ENCODE measurements at places on chromosomes 5 and 9.

DNA sequence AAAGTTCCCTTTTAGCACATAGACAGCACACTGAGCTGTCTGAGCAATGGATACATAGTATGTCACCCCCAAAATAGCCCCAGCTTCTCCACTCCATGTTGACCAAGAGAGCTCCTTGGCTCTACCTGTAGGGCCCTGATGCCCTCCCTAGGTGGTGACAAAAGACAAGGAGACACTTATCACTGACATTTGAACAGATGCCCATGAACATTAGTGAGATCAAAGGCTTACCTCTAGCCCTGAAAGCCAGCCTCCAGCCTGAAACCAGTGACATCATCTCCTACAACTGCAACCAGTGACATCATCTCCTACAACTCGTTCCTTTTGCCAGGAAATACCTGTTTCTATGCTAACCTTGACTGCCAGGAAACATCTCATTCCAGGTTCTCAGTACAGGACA is 122.7 kb downstream of the FSTL4 start:
- no peak for DNase-seq

- DNase-seq, result no peak
These were observed 636.1 kb downstream of the ACTL7B start for GRCh38 chr9:108219664-108220063.

- no peak for DNase-seq
These were observed 5.5 kb downstream of the ADRB2 start for GRCh38 chr5:148831590-148832565.

GRCh38 chr9:79581794-79582193 is 10.0 kb downstream of the TLE4 start:
- DNase-seq, result no peak

GRCh38 chr5:1474183-1474839 is 29.1 kb upstream of the SLC6A3 start:
- no peak for DNase-seq

GRCh38 chr5:9878206-9878605 is 248.1 kb upstream of the TAS2R1 start:
- no peak for DNase-seq

- DNase-seq, result no peak
These were observed 98.8 kb upstream of the NR4A3 start for GRCh38 chr9:99722877-99723276.

- DNase-seq, result no peak
These were observed 26.7 kb downstream of the TMEM174 start for GRCh38 chr5:73199671-73200070.

DNA sequence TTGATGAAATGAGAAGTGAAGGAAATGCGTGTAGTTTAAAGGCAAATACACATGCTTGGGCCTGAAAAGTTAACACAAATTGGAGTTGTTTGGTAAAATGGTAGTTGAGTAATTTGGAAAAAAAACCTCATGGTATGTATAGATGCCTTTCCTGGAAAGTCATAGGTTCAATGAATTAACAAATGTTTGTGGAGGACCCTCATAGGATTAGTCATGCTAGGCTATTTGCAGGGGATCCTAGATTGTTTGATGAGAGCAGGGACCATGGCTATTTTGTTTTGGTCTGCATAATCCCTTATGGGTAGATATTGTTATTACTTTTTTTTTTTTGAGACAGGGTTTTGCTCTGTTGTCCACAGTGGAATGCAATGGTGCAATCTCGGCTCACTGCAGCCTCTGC is 93.5 kb upstream of the NR3C1 start:
- no peak for DNase-seq

DNA sequence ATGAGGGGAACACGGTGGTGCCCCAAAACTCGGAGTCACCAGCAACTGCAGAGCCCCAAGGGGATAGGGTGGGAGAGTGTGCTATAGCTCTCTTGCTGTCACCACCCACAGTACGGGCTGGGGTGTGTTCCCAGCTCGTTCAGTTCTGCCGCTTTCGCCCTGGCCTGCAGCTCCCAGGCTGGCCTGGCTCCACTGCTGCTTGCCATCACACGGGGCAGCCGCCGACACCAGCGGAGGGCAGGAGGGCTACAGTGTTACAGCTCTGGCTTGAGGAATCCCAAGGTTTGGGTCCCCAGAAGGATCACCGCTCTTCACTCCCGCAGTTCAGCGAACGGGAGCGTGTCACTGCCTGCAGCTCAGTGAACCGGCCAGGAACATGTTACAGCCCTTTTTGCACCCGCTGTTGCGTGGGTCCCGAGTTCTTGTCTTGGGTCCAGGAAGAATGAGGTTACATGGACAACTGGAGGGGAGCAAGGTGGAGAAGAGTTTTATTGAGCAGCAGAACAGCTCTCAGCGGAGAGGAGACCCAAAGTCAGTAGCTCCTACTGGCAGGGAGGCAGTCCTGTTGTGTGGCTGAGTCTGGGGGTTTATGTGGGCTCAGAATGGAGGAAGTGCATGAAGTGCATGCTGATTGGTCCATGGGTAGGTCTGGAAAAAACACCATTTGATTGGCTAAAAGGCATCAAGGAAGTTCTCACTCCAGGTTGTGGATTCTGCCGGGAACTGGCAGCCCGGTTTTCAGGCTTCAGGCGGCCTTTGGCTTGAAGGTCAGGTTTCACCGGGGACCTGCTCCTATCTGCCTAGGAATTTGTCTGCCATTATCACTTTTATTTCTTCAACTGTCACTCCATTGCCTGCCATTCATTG is 113.4 kb downstream of the EHMT1 start:
- DNase-seq, result no peak

- DNase-seq, result no peak
These were observed 71.8 kb upstream of the ADAMTS2 start for GRCh38 chr5:179417016-179417415.

GRCh38 chr9:123798195-123798594 is 131.7 kb downstream of the DENND1A start:
- DNase-seq, result no peak

DNA sequence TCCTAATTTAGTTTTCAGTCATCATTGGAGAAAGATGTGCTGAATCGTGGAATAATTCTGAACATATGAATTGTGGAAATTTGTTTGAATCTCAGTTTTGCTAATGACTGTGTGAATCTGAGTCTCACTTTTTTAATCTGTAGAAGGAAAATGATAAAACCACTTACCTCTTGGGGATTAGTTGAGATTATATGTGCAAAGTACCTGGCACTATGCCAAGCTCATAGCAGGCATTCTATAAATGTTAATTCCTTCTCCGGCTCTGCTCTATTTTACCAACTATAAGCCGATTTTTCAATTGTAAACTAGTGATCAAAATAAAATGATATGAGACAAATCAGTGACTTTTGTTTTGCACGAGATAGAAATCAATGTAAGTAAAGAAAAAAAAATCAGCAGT is 290.8 kb downstream of the TRPM3 start:
- no peak for DNase-seq

- no peak for DNase-seq
These were observed 77.5 kb upstream of the RARS1 start for GRCh38 chr5:168408561-168409305.

- no peak for DNase-seq
These were observed 16.1 kb upstream of the LNPEP start for GRCh38 chr5:96919754-96920197.

DNA sequence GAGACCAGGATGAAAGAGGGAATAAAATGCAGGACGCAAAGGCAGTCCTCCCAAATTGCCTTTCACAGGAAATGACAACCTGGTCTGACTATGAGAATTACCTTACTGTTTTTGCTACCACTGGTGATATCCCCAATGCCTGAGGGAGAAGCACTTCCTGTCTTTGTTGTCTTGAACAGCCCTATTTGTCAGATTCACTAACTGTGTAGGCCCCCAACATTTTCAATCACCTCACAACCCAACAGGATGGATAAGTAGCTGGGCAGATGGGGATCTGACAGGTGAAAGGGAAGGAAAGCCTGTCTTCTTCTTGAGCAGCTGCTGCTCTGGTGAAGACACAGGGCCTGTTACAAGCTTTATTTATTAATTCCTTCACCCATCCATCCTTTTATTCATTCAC is 9.7 kb downstream of the ESM1 start:
- DNase-seq, result no peak

- DNase-seq, result no peak
These were observed 481 bp downstream of the MRPL36 start for GRCh38 chr5:1799110-1799601.

DNA sequence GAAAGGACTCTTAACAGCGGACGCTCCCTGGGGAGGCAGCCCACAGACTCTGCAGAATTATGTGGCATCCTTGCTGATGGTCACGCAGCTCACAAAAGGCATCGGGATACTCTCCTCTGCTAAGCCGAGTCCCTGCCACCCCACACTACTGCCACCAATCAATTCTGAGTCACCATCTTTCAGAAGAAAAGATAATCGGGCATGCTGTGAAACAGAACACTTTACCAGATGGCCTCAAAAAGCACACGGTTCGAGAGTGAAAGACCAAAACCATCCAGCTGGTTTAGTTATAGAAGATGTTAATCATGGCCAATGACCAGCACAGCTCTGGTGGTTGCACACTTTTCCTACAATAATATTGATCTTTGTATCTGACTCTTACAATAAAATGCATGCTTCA is 136.3 kb downstream of the MYO10 start:
- DNase-seq, result no peak

DNA sequence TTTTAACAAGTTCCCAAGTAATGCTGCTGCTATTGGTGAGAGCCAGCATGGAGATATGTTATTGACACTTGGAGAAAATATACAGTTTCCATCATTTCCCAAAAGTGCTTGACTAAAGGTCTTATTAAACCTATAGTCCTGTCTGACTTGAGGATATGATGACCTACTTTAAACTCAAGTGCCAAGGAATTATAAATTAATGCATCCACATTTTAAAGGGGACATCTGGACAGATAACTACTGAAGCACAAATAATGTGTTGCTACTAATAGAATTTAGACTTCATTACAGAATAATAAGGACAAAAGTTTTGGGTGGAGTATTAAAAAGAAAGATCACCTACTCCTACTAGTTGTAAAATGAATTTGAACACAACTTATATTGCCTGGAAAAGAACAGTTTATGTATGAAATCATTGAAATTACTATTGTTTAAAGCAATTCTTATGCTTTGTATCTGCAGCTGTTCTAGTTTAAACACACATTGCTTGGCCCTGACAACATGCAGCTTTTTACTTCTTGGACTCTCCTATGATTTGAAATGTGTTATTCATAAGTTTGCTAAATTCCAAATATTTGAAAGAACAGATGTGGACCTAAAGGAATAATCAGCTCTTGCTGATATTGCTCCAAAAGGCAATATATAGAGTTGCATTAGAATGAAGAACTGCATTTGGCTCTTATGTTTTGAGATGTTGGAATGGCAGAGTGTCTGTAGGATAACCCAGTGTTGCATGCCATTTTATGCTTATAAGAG is 73.4 kb downstream of the SGCD start:
- no peak for DNase-seq

DNA sequence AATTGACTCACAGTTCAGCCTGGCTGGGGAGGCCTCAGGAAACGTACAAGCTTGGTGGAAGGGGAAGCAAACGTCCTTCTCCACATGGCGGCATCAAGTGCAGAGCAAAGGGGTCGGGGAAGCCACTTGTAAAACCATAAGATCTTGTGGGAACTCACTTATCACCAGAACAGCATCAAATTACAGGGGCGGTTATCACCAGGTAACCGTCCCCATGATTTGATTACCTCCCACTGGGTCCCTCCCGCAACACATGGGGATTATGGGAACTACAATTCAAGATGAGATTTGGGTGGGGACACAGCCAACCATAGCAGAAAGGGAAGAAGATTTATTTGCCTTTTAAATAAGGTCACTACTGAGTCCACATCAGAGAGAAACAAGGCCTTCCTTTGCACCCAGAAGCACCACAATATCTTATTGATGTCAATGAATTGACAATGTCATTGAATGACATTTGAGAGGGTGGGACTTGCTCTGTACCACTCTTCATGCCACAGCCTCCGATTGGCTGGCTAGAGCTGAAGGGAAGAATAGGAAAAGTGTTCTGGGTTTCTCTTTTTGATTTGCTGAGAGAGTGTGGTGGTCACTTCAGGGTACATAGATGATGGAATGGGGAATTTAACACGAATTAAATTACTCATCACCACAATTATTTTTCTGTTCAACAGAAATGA is 11.0 kb downstream of the SKP2 start:
- no peak for DNase-seq

- no peak for DNase-seq
These were observed 62.5 kb downstream of the HSPA4 start for GRCh38 chr5:133114166-133114932.

GRCh38 chr9:129865668-129866320 is 30.5 kb downstream of the USP20 start:
- no peak for DNase-seq

- DNase-seq, result no peak
These were observed 94.0 kb upstream of the SH3GL2 start for GRCh38 chr9:17484906-17485305.

DNA sequence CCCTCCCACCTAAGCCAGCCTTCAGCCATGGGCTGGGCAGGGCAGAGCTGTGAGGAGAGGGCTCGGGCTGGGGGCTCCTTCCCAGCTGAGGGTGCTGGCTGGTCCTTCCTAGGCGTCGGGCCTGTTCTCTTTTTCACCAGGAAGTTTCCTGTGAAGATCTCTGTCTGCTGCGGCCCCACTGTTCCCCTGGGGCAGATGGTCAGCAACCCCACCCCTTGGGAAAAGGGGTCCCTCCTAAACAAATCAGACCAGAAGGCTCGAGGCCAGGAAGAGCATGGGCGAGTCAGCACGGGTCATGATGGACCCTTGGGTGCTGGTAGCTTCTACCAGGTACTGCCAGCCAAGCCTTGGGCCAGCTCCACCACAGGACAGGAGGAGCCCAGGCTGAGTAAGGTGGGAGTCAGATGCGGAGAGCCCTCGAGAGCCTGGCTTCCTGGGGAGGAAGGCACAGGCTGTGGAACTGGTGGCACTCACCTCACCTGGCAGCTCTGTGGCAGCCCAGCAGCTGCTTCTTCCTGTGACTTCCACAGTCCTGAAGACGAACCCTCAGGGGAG is 3.5 kb downstream of the CACNA1B start:
- DNase-seq, result no peak

- no peak for DNase-seq
These were observed 18.7 kb upstream of the NRARP start for GRCh38 chr9:137320555-137321384.

- no peak for DNase-seq
These were observed 182.5 kb downstream of the NTRK2 start for GRCh38 chr9:84851935-84852585.

GRCh38 chr9:2595973-2596372 is 25.6 kb upstream of the VLDLR start:
- DNase-seq, result no peak

DNA sequence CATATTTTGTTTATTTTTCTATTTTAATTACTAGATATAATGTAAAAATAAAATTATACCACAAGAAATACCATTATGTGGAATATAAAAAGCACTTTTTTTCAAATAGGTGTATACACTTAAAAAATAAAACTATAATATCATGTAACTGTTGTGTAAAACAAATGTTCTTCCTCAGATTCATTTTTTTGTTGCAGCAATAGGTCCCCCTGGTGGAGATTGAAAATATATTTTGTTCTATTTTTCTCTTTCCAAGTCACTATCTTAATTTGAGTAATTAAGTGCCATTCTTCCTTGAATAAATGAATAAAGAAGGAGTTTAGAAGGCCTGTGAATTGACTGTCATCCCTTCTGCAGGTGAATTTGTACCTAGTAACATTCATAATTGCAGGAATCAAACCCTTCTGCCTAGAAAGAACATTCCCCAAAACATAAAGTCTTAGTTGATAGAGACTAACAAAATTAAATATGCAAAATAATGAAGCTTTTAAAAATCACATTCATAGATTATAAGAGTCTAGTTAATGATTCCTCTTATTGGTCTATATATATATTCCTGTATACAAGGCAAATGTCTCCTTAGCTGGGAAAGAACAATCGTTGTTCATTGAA is 23.4 kb downstream of the CETN3 start:
- no peak for DNase-seq

- no peak for DNase-seq
These were observed 19.5 kb upstream of the GOLPH3 start for GRCh38 chr5:32193591-32193990.

All from activated CD8-positive, alpha-beta memory T cell treated with anti-CD3 and anti-CD28 coated beads for 48 hours (primary cell).